Psoas muscle (tissue), 8 donors: ENCODE measurements at places on chromosomes 3 and 15.

GRCh38 chr3:185760550-185760949 lies 64.3 kb downstream of the IGF2BP2 start:
- no peak for DNase-seq

DNA sequence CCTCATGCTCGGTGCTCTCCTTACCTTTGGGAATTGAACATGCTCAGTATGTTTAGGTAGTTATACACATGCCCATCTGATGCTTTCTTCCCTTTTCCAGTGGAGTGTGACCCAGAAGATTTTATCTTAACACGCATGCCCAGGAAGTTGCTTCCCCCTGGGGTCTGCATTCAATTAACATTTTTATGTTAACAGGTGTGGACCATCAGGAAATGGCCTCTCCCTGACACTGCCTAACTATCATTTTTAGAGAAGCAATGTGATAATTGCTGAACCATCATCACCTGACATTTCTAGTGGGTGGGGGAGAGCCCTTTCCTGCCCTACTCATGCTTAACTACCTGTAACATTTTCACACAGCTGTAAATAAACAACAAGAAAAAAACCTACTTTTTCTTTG lies 55.1 kb upstream of the TGFBR2 start:
- no peak for DNase-seq

GRCh38 chr3:6097021-6097420 lies 763.9 kb upstream of the GRM7 start:
- DNase-seq = no peak

DNA sequence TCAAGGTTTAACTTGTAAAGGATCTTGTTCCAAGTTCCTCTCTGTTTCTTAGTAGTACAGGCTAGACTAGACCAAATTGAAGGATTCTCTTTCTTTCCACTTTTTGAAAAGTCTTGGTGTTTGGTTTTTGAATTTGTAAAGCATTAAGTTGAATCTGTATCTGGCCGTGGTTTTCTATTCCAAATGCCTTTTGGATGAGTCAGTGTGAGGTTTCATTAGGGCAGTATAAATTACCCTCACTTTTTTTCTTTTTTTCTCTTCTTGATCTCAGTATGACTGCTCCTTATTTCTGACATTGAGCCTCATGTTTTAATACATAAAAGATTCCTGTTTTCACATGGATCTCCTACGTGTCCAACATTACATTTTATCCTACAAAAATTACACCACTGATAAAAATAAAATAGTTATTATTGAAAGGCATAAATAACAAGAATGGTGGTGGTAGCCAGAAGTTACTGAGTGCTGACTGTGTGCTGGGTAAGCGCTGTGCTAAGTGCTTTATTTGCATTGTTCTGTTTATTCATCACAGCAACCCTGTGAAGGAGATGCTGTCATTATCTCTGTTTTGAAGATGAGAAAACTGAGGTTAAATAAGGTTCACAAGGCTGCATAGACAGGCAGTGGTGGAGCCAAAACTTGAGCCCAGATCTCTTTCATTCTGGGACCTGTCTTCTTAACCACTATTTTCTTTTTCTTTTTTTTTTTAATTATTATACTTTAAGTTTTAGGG lies 48.3 kb downstream of the MITF start:
- no peak for DNase-seq
